Amniotic stem cell (primary cell): ENCODE measurements at places on chromosomes 12 and 14.

DNA sequence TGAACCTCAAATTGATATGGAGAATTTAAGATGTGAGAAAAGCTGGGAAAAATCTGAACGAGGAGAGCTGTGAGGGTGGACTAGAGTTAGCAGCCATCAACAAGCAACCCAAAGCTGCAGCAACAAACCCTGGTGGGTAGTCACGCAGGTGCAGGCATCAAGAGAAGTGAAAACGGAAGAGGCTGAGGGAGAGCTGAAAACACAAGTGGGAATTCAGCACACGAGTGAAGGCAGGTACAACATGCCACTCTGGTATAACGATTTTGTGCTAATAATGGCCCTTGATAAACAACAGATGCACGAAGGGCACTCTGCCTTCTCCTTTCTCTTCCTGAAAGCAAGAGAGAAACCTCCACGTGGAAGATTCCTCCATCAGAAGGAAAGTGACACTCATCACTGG lies 11.5 kb downstream of the TCL1B start:
- DNase-seq, result no peak

- DNase-seq, result no peak
Measured at GRCh38 chr12:84412226-84412625, 500.4 kb downstream of the SLC6A15 start.

DNA sequence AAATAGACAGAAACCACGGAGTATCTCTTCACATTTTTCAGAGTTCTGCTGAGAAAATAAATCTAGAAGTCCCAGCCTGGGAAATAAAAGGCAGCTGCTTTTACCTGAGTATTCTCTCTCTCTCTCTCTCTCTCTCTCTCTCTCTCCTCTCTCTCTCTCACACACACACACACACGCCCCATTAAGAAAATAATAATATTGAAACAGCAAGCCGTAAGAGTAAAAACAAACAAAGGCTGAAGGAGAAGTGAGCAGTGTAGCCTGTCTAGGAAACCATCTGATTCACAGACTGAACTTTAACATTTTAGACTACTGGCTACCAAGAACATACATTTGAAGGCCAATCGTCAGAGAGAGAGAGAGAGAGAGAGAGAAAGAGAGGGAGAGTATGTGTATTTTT lies 8.4 kb downstream of the PTHLH start:
- no peak for DNase-seq

DNA sequence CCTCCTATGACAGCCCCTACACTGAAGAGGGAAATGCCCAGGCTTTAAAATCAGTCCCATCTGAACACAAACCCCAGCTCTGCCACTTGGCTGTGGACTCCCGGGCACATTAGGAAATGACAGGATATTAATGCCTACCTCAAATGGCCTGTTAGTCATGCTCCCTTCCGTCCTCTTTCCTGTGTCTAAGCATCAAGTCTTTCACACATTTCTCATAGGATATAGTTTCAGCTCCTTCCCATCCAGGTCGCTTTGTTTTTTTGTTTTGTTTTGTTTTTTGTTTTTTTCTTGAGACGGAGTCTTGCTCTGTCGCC lies 16.1 kb downstream of the PLEK2 start:
- no peak for DNase-seq

DNA sequence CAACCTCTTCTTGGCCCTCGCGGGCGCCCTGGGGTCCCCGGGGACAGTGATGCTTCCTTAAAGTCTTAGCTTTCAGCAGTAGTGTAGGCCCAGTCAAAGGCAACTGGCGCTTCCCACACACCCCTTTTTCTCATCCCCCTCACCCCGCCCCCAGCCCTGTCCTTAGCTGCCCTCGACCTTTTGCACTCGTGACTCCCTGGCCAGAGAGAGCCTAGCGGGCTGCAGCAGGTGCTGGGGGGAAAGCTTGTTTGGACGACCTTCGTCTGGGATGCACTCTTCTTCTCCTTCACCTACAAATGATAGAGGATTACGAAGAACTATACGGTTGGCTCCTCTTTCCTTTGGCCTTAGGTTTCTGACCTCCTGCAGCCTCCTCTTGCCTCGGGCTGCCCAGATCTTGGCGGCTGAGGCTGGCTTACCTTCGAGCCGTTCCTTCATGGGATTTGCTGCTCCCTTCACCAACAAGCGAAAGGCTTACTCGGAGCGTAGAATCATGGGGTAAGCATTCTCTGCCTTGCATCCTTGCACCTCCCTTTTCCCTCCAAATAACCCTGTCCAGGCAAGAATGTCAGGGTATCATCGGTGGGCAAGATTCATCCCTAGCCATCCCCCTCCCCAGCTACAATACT lies 815 bp downstream of the COQ10A start:
- no peak for DNase-seq

DNA sequence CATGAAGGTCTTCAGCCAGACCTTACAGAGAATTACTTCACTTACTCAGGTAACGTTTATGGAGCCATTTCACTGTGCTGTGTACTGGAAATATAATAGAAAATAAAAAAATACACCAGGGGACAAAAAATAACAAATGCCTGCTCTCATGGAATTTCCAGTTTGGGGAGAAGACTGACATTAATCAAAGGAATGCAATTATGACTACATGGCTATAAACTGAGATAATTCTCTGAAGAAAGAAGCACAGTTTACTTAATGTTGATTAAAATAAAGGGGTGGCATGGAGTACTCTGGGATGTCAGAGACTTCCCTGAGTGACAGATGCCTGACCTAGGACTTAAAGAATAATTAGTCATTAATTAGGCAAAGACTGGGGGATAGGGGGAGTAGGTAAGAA lies 59.0 kb downstream of the DENND5B start:
- DNase-seq, result no peak

DNA sequence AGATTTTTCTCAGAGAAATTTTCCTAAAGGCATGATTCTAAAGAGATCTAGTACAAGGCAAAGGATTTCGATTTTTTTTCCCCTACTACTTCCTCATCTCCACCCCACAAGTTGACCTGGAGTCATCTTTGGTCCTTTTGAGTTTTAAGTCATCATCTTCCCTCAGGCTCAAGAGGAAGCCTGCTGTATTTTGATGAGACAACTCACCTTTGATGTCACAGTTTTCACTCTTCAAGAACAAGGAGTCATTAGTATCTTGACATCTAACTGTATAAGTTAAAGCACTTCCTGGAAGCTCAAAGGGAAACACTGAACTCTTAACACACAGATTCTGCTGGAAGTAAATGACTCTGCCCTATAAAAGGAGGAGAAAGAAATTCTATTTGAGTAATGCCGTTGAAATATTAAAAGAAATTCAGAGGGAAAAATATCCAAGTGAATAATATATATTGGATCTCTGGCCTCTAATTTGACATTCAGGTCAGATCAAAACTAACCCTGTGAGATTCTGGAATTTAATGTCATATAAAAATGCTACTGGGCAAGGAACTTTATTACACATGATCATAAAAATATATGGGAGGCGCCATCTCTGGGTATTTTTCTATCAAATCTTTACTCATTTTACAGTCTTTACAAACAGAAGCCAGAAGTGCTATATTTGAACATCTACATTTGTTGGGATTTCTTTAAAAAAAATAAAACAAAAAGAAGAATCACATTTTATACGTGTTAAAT lies 435.0 kb downstream of the NRXN3 start:
- no peak for DNase-seq

DNA sequence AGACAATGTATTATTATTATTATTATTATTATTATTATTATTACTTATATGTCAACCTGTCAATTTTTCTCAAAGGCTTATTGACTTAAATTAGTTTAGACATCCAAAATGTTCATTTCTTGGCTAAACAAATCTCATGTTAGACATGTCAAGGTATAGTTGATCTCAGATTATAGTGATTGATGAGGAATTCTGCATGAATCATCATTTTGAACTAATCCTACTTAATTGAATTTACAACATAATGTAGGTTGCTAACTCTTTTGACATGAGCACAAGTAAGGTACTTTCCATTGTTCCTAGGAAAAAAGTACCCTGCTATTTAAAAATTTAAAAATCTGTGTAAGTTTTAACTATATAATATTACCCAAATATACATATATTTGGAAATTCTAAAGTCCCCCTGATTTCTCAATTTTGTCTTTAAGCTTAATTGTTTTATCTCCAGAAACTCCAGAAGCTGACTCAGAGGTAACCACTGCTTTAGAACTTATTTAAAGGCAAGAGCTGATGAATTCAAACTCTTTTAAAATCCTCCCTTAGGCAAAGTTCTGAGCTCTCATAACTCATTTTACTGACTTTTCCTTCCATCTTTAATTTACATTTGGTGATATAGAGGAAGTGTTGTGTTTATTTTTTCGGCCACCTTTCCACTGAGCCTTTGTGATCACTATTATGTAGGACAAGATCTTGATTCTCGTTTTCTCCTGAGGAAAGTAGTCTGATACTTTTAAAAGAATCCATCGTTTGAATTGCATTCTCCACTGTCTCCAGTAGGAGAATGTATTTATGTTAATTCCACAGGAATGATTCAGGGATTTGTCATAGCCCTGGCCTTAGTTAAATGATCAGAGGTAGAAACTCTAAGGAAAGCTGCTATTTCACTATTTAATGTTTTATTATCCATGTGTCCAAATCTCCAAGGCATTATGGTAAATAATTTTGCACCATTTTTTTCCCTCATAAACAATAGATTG lies 1304.5 kb downstream of the AACS start:
- DNase-seq, result no peak

- no peak for DNase-seq
Measured at GRCh38 chr12:16857456-16857923, 251.5 kb upstream of the LMO3 start.

GRCh38 chr12:28884904-28885679 lies 264.0 kb upstream of the FAR2 start:
- DNase-seq, result no peak

GRCh38 chr12:93741659-93742109 lies 64.5 kb downstream of the CRADD start:
- DNase-seq, result no peak

DNA sequence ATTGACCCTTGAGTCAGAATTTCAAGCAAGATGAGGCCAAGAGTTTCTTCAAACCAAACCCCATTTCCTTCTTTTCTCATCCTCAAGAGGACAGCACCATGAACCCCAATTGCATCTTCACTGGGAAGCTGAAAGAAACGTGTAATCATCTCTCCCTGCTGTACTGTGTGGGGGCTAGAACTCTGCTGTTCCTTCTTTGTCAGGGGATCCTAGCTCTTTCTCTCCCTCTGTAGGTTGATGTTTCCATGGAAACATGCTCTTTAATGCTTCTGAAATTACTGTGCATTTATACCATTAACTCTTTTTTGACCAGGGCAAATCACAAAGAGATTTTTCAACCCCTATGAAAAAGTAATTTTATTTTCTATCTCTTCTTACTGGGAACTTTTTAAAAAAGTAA lies 295.1 kb downstream of the GRIN2B start:
- no peak for DNase-seq

DNA sequence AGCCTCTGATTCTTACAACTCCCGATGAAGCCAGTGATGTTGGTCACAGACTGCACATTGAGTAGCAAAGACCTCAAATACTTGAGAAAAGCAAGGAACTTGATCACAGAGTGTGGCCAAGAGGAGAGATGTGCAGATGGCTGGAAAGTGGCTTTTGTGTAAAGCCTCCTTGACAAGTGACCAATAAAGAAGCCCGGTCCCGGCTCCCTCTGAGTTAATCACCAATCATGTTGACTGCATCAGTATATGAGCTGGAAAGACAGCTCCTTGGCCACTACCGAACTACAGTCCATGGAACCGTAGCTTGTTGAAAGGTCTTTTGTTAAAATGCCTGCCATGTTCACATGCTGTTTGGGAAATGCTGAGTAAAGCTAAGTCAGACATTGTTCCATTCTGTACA lies 23.7 kb upstream of the SERPINA6 start:
- no peak for DNase-seq

DNA sequence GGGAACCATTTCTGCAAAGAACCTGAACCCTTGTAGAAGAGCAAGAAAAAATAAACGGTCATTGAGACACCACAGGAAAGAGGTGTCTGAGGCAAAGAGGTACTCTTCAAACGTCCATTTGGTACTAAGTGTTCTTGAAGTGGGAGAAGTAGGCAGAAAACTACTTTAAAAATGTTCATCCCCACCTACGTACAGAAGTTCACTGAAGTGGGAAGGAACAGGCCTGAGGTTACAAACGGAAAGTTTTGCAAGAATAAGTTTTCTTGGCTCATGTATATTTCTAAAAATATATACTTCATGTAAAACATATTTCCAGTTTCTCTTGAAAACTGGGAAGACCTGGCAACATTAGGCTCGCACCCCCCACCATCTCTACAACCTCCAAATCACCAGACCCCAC lies 61.2 kb downstream of the STXBP6 start:
- DNase-seq, result no peak

DNA sequence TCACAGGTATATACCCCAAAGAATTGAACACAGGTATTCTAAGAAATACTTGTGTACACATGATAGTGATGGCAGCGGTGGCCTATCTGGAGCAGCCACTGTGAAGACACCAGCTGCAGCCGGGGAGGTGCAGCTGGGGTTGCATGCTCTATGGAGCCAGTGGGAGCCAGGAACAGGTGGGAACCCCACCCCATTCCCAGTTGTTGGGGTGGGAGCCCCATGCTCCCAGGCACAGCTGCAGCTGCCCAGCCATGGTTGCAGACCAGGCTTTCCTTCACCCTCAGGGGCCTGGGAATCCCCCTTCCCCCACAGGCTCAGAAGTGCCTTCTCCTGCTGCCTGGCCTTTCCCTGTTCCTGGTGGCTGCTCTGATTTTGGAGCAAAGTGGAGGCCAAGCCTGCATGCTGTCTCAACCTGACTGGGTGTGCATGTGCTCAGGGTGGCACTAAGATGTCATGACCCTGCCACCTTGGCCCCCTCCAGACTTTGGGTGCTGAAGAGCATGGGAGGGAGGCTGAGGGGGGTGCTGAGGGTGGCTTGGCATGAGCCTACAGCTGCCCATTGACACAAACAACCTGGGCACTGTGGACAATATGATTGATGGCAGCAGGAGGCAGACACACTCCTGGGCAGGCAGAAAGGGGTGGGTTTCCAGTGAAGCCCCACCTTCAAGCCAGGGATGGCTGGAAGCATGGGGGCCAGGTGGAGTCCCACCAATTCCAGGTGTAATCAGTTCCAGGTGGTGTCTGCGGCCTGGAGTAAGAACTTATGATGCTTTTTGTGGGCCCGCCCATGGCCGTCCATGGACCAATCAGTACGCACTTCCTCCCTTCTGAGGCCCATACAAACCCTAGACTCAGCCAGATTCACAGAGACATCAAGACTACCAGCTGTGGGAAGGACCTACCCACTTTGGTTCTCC lies 234.7 kb downstream of the ADGRD1 start:
- DNase-seq, result no peak
